ENCODE measurements at places on chromosomes 1 and 21. TPM values are rescaled to one million over a fixed set of nuclear protein-coding genes. Genes with fewer than 3 reads are reported as not detected.
A peak's percentile ranks its signal among the peaks of the same experiment; 100 is the strongest.

- H3K27me3 ChIP-seq, result no peaks in the 10 kb centered on the region
- DNase-seq, result peak; percentile 44
- H3K4me3 ChIP-seq, result no peak overlapping the region
- no peaks in the 10 kb centered on the region for H3K4me1 ChIP-seq
Measured at GRCh38 chr1:23751050-23751814, 8.0 kb downstream of the ELOA start.

GRCh38 chr1:242585616-242586359 lies 61.3 kb upstream of the PLD5 start:
- peak overlapping the region; percentile 5 for H3K4me3 ChIP-seq
- H3K36me3 ChIP-seq, result peaks cover 51% of the 10 kb centered on the region
- peak overlapping the region; percentile 98 for H3K27ac ChIP-seq
- peak; percentile 44 for DNase-seq
- H3K4me1 ChIP-seq, result peaks cover 27% of the 10 kb centered on the region
- peaks cover 2% of the 10 kb centered on the region for H3K27me3 ChIP-seq

GRCh38 chr1:40684669-40685068 lies 6.8 kb upstream of the NFYC start:
- peaks cover under 1% of the 10 kb centered on the region for H3K4me1 ChIP-seq
- no peak overlapping the region for H3K4me3 ChIP-seq
- no peak overlapping the region for H3K27ac ChIP-seq

GRCh38 chr1:116404699-116405098 lies 31.7 kb downstream of the ATP1A1 start:
- no peak overlapping the region for H3K4me3 ChIP-seq
- H3K4me1 ChIP-seq, result no peaks in the 10 kb centered on the region
- no peak overlapping the region for H3K27ac ChIP-seq
- no peak for DNase-seq
- peaks cover 72% of the 10 kb centered on the region for H3K36me3 ChIP-seq
- H3K27me3 ChIP-seq, result no peaks in the 10 kb centered on the region

- peaks cover 64% of the 10 kb centered on the region for H3K4me1 ChIP-seq
- peak overlapping the region; percentile 84 for H3K4me3 ChIP-seq
- DNase-seq, result peak; percentile 78
- H3K27me3 ChIP-seq, result peaks cover 23% of the 10 kb centered on the region
Measured at GRCh38 chr1:156706657-156707416, 1.5 kb upstream of the CRABP2 start.

DNA sequence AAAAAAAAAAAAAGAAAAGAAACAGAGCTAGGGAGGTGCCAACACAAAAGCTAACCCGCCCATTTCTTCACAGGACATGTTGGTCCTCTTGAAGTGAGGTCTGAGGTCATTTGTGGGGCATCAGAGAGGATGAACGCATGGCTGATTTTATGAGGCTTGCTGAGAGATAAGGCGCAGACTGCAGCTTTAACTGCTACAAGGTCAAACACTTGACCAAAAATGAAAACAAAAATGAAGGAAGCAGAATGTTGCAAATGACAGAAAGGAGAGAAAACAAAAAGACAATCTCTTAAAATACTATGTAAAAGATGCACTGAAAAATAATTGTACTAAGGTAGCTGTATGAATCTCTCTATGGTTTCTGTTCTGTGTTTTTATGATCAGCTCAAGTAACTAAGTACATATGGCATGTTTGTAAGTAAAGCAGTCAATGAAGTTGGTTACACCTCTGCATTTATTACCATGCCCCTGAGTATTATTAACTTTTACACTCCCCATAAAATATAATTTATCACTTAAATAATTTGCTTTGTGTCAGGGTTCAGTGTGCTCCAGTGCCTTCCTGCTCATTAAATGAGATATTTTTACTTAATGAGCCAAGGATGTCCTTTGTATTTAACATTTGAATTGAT lies 249.1 kb upstream of the NR5A2 start:
- no peak for DNase-seq
- no peaks in the 10 kb centered on the region for H3K27me3 ChIP-seq
- H3K27ac ChIP-seq, result no peak overlapping the region

Gene HSPB7
- 0.21 TPM for total RNA-seq

Gene ZNF697
- 14.2 TPM for total RNA-seq

DNA sequence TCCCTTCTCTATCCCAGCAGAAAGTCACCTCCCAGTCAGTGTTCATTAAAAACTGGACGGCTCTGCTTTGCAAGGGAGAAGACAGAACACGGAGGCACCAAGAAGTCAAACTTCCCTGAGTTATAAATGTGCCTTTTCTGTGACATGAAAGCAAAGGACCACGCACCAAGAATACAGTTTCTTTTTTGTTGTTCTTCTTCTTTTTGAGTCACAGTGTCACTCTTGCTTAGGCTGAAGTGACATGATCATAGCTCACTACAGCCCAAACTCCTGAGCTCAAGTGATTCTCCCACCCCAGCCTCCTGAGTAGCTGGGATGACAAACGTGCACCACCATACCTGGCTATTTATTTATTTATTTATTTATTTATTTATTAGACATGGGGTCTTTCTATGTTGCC lies 22.7 kb downstream of the GLUL start:
- H3K27ac ChIP-seq, result no peak overlapping the region
- no peaks in the 10 kb centered on the region for H3K4me1 ChIP-seq
- H3K27me3 ChIP-seq, result no peaks in the 10 kb centered on the region
- no peak overlapping the region for H3K4me3 ChIP-seq

Gene DOCK7
- total RNA-seq, result 34.2 TPM

Gene LRRC53
- total RNA-seq, result not detected

Gene ETV3L
- 0.25 TPM for total RNA-seq

DNA sequence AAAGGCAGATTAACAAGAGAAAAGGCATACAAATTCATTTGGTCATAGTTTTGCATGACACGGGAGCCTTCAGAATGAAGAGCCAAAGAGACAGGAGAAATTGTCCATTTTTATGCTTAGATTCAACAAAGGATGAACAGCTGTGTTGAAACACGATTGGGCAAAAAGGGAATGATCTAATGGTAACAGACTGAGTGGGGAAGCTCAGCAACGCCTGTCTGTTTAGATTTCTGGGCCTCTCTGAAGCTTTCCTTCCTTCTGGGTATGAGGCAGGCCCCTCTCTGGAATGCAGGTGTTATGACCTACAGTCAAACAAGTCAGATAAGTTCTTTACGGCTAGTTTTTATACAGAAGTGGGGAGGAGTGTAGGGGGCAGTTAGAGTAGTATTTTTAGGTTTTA lies 154.6 kb downstream of the RGS7 start:
- no peak for DNase-seq
- H3K4me1 ChIP-seq, result peaks cover 13% of the 10 kb centered on the region
- H3K36me3 ChIP-seq, result no peaks in the 10 kb centered on the region
- 0 out of 2 replicates have a peak overlapping the region, but pooled peaks have one; percentile 18 for H3K27ac ChIP-seq
- no peak overlapping the region for H3K4me3 ChIP-seq
- no peaks in the 10 kb centered on the region for H3K27me3 ChIP-seq

GRCh38 chr1:88016947-88017346 lies 667.1 kb upstream of the PKN2 start:
- peaks cover 2% of the 10 kb centered on the region for H3K4me1 ChIP-seq
- no peak overlapping the region for H3K27ac ChIP-seq
- H3K4me3 ChIP-seq, result no peak overlapping the region

Gene PTAFR
- 1.9 TPM for total RNA-seq

Gene TNNI3K
- total RNA-seq, result 0.07 TPM

Gene VHLL
- not detected for total RNA-seq

- peaks cover 3% of the 10 kb centered on the region for H3K27me3 ChIP-seq
- H3K4me1 ChIP-seq, result peaks cover 22% of the 10 kb centered on the region
- H3K27ac ChIP-seq, result no peak overlapping the region
- H3K36me3 ChIP-seq, result peaks cover 9% of the 10 kb centered on the region
- no peak for DNase-seq
Measured at GRCh38 chr1:99537886-99538617, 107.9 kb upstream of the PALMD start.

- no peak overlapping the region for H3K27ac ChIP-seq
- H3K4me1 ChIP-seq, result peaks cover 22% of the 10 kb centered on the region
- no peak overlapping the region for H3K4me3 ChIP-seq
- peaks cover 6% of the 10 kb centered on the region for H3K36me3 ChIP-seq
Measured at GRCh38 chr1:17606826-17607440, 67.4 kb downstream of the ARHGEF10L start.
